T-helper 1 cell (primary cell): ENCODE measurements at places on chromosomes 6 and 20.

DNA sequence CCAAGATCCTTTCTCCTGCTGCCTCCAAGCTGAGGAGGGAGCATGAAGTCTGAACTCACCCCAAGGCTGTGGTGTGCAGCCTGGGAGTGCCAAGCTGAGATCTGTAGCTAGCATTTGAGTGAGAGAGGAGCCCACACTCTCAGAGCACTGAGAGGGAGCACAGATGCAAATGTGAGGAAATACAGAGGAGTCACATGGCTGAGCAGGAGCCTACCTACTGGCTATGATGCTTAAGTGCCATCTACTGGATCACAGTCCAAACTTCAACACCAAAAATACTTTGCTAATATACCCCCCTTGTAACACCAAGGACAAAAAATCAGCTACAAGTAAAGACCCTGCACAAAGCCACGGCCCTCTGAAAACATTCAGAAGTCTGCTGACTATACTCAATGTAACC, 94.4 kb upstream of the IMPG1 start:
- DNase-seq: no peak

DNA sequence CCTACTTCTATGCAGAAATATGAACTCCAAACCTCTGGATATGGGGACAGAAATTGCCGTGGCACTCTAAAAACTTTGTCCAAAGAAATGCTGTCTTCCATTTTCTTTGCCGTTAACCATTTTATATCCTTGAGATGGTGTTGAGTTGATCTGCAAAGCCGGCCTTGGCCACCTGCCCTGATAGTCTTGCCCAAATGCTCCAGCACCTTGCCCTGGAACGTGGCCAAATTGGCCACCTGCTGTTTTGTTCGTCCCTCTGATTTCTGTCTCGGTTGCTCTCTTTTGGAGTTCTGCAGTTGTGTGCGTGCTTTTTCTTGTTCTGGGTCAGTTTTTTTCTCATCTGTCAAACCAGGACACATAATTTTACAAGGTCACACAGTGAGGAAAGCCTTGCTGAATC, 239.7 kb upstream of the GMDS start:
- no peak for DNase-seq

GRCh38 chr20:59173938-59174491, 10.4 kb downstream of the ZNF831 start:
- DNase-seq: no peak

DNA sequence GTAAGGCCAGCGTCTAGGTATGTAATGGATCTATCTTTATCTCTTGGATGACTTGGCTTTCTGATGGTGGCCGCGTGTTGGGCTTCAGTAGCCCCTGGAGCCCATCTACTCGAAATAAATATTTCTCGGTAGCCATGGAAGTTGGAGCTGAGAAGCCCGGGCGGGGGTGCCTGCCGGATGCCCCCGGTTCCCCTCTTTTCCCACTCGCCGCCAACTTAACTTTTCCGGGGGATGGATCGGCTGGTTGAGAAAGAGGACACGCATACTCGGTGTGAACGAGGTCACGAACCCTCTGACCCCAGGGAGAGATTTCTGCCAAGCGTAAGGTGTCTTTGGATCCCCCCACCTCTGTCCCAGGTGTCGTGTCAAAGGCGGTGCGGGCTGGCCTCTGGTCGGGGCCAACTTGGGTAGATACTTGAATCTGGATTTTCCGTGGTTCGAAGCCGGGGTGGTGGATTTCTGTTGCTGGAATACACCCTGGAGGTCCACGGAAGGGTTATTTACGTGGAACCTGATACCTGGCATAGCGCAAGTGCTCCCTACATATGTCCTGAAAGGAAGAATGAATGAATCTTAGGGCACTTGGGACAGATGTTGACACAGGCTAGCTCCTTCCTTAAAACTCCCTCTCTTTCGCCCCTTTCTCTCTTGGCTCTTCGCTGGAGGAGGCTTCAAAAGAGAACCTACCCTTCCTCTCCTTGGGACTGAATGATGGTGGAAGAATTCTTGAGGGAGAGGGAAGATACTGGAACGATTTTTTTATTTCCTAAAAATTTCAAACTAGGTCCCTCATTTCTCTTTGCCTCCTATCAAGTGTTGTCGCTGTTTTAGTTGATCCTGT, 996 bp downstream of the DOK5 start:
- no peak for DNase-seq

DNA sequence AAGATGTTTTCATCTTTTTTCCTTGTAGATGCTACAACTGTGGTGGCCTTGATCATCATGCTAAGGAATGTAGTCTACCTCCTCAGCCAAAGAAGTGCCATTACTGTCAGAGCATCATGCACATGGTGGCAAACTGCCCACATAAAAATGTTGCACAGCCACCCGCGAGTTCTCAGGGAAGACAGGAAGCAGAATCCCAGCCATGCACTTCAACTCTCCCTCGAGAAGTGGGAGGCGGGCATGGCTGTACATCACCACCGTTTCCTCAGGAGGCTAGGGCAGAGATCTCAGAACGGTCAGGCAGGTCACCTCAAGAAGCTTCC, 101.5 kb downstream of the POPDC3 start:
- DNase-seq: no peak

- DNase-seq: no peak
Observed at GRCh38 chr6:95091823-95092436, 485.4 kb upstream of the MANEA start.

- DNase-seq: no peak
Observed at GRCh38 chr6:158861686-158862381, 42.7 kb upstream of the EZR start.

- DNase-seq: no peak
Observed at GRCh38 chr6:604579-604978, 52.3 kb downstream of the HUS1B start.

DNA sequence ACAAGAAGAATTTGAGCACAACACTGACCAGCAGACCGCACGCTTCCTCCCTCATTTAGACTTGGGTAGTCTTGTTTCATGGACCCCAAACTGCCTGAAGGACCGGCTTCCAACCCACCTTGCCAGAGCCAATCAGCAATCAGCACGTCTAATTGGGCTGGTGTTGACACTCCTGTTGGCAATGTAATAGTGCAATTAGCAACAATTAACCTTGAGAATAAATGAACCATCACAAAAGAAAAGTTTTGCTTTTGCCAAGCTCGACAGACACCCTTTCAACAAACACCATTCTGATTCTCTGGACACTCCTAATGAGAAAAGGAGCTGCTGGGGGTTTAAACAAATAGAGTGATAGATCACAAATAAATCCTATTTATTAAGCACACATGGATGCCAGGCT, 61.0 kb downstream of the EDN3 start:
- no peak for DNase-seq

GRCh38 chr6:34374508-34374907, 18.0 kb downstream of the NUDT3 start:
- no peak for DNase-seq

DNA sequence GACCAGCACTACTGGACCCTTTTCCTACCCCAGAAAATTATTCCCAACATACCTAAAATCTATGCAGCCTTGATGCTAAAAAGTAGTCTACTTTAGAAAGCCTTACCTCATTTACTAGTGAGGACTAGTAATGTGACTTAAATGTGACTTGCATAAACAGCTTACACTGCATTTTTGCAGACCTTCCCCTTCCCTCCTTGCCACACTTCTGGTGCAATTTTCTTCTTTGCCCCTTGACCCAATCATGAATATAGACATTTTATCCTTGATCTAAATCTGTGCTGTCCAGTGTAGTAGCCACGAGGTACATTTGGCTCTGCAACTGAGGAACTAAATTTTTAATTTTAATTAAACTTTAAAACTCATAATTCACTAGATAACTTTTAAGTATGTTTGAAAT, 7.0 kb upstream of the ZKSCAN8 start:
- DNase-seq: no peak

- no peak for DNase-seq
Observed at GRCh38 chr20:57813509-57814269, 103.9 kb upstream of the PMEPA1 start.

DNA sequence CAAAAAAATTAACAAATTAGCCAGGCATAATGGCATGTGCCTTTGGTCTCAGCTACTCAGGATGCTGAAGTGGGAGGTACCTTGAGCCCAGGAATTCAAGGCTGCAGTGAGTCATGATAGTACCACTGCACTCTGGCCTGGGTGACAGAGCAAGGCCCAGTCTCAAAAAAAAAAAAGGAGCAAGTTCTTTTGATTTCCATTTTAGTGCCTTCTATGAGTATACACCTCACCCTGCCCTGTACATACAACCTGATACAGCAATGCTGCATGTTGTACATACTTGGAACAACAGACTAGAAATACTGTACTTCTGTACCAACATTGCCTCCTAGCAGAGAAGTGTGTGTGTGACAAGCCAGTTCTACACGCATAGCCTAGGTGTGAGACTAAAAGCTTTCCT, 97.3 kb upstream of the CARMIL1 start:
- DNase-seq: no peak

DNA sequence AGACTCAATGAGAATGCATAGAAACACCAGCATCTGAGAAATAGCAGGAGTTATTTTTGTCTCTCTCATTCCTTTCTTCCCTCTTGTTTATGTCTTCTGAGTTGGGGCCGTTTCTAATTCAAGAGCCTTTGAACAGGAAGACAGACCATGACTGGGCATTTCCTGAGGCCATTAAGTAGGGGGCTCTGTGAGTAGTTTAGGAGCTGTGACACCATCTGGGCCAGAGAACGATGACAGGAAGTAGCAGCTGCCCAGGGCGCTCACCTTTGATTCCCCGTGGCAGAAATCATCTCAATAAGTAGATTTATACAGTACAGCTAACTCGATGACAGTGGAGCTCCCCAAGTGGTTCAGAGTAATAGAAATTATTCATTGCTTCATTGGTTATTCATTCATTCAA, 298.4 kb upstream of the PLN start:
- DNase-seq: no peak

DNA sequence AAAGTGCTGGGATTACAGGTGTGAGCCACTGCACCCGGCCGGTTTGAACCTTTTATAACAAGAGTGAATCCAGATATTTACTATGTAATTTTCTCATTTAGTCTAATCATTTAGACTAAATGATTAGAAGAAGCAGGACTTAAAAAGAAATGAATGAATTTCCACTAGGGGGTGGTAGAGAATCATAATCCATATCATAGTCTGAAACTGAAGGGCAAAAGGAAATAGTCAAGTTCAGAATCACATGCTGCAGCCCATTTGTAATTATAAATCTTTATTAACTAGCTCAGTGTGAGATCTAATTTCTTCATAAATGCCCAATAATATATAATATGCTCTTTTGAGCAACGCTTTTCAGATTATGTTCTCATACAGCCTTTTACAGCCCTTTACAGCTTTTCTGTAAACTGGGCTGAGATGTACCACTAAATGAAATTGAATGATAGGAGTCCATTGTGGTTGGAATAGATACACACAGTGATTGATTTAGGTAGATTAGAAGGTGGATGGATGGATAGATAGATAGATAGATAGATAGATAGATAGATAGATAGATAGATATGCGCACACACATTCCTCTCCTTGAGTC, 31.8 kb downstream of the PSMB9 start:
- no peak for DNase-seq

DNA sequence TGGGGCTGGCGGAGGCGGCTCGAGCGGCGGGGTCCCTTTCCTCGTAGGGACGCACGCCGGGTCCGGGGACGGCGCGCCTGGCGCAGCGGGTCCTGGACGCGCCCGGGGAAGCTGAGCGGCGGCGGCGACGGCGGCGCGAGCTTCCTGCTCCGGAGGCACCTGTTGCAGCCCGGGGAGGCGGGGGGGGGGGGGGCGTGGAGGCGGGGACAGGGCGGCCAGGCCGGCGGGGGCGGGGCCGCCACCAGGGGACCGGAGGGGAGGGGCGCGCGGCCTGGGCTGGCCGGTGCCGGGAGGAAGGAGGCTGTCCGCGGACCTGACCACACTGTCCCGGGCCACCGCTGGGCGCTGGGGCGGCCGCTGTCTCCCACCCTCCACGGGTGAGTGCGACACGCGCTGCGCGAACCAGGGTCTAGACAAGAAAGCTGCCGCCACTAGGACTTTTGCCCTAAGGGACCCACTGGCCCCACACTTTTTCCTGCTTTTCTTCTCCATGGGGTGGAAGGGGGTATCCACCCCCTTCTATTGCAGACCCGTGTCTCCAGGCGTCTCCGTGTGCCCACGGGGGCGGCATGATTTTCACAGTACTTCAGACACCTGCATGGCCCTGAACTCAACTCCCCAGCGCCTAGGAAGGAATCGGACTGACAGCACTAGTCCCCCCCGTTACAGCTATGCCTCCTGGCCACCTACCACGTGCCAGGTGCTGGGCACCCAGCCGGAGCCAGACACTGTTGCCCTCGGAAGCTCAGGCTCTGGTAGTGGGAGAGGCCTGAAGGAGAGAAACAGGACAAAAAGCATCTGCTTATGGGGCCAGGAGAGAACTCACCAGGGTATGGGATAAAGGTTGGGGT, at the start of gene NFATC2:
TSS of gene NFATC2 (minus strand) at position 149 of the 851 bp plus-strand sequence. CDS start 220 bp downstream, outside the sequence.
- DNase-seq: peak; percentile 37
